ENCODE measurements at places on chromosomes 13 and 19.

- no peak for DNase-seq
These were observed 464.1 kb downstream of the KLF5 start for GRCh38 chr13:73522937-73523336.

- DNase-seq, result no peak
These were observed 475.4 kb upstream of the ARGLU1 start for GRCh38 chr13:107043021-107043956.

DNA sequence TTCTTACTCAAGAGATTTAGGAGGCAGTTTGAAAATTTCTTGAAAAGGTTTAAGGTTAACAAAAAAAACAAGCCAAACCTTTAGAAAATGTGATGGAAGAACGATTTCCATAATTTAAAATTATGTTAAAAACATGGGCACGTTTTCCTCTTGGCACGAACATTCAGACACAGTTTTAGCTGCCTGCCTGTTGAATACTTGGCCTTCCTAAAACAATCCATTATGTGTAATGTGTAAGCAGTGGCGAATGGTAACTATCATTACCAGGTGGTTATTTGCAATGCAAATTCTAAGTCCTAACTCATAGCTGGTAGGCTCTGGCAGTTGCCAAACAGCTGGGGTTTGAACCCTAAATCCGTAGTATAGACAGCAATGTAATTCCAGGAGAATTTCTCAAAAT lies 1425.7 kb upstream of the SLC10A2 start:
- DNase-seq, result no peak

GRCh38 chr19:29855087-29855486 lies 43.3 kb downstream of the CCNE1 start:
- DNase-seq, result no peak

- DNase-seq, result no peak
These were observed 6.2 kb downstream of the MIER2 start for GRCh38 chr19:338421-338820.

DNA sequence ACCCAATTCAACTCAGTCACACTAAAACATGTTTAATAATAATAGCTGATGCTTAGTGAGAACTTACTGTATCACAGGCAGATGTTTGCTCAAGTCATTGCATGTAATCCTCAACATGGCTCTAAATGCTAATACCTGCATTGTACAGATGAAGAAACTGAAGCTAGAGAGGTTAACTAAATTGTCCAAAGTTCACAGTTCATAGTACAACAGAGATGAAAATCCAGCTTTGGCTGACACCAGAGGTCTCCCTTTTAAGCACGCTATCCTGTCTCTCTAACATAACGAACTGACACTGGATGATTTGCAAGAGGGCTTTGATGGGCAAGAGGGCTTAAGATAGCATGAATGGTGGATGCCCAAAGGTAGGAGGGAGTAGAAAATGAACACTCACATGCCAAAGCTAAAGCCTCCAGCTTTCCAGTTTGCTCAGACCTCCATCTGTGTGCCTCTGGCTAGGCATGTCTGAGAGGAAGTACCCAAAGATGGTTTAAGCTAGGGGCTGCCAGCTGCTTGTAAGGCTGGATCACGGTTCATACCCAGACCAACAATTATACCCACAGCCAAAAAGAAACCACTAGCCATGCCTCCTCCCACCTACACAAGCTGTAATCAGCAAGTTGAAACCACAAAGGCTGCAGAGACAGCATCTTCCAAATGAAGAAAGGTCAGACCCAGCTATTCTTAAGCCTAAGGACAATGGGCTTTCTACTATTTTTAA lies 196.9 kb upstream of the UBL3 start:
- no peak for DNase-seq

DNA sequence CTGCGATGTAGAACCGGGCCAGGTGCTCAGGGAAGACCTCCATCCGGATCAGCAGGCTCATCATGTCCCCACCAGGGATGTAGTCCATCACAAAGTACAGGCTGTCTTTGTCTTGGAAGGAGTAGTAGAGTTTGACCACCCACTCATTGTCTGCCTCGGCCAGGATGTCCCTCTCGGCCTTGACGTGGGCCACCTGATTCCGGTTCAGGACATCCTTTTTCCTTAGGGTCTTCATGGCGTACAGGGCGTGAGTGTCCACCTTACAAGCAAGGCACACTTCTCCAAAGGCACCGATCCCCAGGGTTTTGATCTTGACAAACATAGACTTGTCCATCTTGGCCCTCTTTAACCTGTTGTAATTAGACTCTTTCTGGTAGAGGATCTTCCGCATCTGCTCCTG lies 78.0 kb downstream of the LATS2 start:
- DNase-seq, result no peak

- no peak for DNase-seq
These were observed 4.0 kb downstream of the LSM7 start for GRCh38 chr19:2324220-2324948.

DNA sequence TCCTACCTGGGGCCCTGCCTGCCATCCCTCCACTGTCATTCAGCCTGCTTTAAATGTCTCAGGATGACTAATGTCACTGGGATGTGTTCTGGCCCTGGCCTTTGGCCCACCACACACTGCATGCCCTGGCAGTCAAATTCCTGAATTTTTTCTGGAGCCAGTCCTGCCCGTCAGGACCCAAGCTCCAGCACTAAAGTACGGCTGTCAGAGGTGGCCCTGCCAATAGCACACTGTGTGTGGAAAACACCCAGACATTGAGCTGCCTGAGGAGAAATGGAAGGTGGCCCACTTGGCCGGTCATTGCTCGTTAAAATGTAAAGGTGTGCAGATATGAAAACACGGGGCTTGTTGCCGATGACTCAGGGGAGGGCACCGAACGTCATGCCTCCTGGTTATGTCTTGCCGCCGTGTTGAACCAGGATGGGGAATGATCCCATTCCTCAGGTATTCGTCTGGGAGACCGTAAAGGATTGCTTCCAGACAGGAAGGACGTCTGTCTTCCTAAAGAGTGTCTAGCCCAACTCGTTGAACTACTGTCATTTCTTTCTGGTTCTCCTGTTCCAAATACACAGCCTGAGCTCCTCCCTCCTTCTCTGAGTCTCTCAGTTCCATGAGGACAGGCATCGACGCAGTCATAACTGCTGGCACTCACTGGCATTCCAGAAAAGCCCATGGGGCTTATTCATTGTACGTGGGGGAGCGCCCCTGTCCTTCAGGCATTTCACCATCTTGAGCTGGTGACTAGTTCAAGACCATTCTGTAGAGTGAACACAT lies 40.6 kb downstream of the COL4A2 start:
- DNase-seq, result no peak

GRCh38 chr13:21426238-21426637 lies 32.9 kb downstream of the ZDHHC20 start:
- no peak for DNase-seq

DNA sequence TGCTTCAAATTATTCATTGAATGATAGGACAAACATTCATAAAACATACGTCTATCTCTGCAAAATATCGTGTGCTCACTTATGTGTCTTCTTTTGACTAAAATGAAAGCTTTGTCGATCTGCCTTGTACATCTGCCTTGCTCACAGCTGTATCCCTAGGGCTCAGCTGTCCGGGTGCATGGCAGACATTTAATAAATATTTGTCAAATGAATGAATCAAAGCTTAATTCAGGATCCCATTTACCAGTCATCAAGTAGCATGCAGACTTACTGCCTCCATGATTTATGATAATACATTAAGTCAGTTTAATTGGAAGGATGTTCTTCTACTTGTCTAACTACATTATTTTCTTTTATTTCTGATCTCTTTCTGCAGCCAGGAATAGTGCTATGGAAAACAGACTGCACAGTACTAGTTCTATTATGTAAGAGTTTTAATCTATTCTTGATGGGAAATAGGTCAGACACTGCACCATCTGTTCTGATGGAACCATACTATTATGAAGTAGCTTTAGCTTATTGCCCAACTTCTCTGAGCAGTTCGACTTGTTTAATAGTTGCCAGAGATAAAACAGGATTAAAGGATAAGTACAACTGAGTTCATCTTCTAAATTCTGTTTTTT lies 13.2 kb downstream of the SLC46A3 start:
- no peak for DNase-seq

DNA sequence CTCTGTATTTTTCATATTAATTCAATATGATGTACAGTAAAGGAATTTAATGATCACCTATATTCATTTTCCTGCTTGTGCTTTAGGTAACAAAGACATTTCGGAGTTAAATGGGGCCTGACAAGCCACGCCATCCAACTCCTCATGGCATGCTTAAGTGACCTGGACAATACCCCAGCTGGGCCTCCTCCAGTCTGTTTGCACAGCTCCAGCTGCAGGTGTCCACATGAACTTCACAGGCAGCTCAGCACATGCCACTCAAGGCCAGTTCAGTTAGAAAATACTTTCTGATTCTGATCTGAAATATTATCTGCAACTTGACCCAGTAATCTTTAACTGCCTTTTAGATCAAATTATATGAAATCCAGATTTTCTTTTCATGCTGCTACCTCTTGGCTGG lies 89.6 kb upstream of the SLC15A1 start:
- no peak for DNase-seq

DNA sequence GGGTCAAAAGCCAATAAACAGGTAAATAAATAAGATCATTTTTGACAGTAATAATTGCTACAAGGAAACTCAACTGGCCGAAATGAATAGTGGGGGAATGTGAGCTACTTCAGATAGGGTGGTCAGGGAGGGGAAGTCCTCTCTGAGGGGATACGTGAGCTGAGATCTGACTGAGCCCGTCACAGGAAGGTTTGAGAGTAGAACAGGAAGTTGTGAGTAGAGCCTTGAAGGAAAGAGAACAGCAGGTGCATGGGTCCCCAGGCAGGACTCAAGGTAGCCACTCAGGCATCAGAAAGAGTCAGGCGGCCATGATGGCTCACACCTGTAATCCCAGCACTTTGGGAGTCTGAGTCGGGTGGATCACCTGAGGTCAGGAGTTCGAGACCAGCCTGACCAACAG lies 6.3 kb downstream of the IRGQ start:
- DNase-seq, result no peak

DNA sequence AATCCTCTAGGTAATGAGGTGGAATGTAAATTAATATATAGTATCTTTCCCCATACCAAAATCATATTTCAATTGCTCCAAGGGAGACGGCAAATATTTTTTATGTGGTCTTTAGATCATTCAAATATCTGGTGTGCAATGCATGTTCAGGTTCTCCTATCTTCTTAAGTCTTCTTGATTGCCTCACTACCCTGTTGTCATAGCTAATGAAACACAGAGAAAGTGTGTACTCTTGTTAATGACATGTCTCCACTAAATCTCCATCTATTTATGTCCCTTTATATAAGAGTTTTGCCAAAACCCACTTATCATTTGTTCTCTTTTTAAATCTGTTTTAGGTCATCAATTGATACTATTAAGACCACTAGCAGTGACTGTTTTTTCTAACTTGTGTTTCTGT lies 6.6 kb downstream of the STARD13 start:
- DNase-seq, result no peak

DNA sequence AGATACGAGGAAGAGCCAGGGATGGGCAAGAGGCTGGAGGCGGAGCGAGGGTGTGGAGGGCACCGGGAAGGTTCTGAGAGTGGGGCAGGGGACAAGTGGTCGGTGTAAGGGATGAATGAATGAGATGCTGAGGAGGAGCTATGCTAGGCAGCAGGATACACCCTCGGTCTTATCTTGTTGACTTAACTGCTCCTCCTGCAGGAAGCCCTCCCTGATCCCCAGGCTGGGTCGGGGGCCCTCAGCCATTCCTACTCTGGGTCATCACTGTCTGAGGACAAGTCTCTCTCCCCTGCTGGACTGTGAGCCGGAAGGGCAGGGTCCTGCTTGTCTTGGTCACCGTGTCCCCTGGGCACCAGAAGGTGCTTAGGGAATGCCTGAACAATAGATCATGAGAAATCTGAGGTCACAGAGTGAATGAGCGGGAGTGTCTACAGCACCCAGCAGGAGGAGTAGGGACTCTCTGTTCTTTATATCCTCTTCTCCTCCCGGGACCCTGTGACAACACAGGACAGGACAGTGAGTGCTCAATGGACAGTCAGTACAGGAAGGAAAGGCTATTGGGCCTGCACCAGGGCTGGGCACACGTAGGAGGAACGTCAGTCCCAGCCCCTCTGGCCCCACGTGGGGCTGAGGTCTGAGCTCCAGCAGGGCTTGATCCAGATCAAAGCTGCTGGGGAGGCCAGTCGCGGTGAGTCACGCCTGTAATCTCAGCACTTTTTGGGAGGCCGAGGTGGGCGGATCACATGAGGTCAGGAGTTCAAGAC lies 6.5 kb downstream of the NKPD1 start:
- no peak for DNase-seq

GRCh38 chr19:35334144-35334753 lies 5.3 kb downstream of the CD22 start:
- no peak for DNase-seq

GRCh38 chr13:76889254-76889653 lies 3.0 kb upstream of the KCTD12 start:
- no peak for DNase-seq

GRCh38 chr13:102405499-102406100 lies 3.8 kb upstream of the FGF14 start:
- no peak for DNase-seq

DNA sequence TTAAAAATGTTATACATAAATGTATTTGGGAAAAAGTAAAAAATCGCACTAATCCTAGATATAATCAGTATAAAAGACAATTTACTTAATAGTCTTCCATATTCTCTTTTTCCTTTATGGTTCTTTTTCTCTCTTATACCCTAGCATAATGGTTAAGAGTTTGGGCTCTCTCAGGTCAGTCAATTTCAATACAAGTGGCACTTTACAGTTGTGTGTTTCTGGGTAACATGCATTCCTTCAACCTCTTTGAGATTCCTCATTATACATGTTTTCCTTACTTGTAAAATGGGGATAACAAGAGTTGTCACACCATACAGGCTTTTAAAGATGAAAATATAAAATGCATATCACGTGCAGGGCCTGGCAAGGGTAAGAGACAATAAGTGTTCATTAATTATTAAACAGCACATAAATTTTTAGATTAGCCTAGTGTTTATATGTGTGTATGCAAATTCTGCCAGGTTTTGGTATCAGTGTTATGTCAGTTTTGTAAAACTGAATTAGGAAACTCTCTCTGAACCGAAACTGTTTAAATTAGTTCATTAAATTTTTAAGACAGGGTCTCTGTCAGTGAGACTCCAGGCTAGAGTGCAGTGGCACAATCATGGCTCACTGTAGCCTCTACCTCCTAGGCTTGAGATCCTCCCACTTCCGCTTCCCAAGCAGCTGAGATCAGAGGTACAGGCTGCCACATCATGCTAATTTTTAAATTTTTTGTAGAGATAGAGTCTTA lies 49.8 kb downstream of the ELF1 start:
- DNase-seq, result no peak

DNA sequence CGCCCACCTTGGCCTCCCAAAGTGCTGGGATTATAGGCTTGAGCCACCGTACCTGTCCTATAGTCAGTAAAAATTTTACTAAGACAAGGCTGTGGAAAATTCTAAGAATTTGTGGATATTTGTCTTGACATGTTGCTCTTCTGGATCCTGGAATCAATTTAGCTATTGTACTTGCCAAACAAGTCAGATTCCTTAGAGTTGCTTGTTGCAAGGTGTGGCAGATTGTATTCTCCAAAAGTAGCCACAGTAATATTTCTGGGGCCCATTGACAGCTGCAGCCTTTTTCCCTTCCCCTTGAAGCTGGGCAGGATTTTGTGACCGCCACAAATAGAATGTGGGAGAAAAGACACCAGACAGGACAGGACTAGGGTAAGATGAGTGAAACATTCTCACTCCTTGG lies 98.8 kb upstream of the TMTC4 start:
- no peak for DNase-seq

GRCh38 chr13:37960427-37960826 lies 90.9 kb upstream of the TRPC4 start:
- DNase-seq, result no peak

- no peak for DNase-seq
These were observed 4.8 kb downstream of the IER2 start for GRCh38 chr19:13154911-13155471.

All from anterior cingulate cortex (tissue), 58 donors.